ENCODE measurements at places on chromosomes 4 and X.

DNA sequence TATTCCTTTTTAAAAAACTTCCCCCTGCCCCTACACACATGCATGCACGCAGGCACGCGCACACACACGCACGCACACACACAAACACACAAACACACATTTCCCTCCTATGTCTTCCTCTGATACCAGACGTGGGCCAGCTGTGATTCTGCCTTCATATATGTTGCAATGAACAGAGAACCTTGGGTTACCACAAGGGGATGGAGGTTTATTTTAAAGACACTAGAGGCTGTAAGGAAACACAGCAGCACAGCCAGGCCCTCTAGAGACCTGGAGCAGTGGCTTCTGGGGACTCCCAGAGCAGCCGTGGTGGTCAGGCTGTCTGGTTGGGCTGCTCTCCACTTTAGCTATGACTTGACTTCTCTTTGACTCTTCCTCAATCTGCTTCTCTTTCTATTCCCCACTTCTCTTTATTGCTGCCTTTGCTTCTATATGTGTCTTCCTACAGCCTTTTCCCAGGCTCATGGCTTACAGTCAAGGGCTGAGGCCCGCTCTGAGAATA lies 3.2 kb upstream of the TLR10 start:
- H3K4me3 ChIP-seq: peak overlapping the region; percentile 39
- H3K4me1 ChIP-seq: peaks cover 41% of the 10 kb centered on the region

GRCh38 chr4:174154215-174154854 lies 129.1 kb downstream of the FBXO8 start:
- peaks cover 11% of the 10 kb centered on the region for H3K27me3 ChIP-seq
- no peak overlapping the region for H3K27ac ChIP-seq
- no peaks in the 10 kb centered on the region for H3K4me1 ChIP-seq
- DNase-seq: no peak
- H3K4me3 ChIP-seq: no peak overlapping the region

GRCh38 chr4:139223682-139224317 lies 46.8 kb upstream of the ELF2 start:
- H3K4me1 ChIP-seq: peaks cover 7% of the 10 kb centered on the region
- no peak for DNase-seq
- H3K36me3 ChIP-seq: no peaks in the 10 kb centered on the region
- no peak overlapping the region for H3K4me3 ChIP-seq
- no peaks in the 10 kb centered on the region for H3K27me3 ChIP-seq

DNA sequence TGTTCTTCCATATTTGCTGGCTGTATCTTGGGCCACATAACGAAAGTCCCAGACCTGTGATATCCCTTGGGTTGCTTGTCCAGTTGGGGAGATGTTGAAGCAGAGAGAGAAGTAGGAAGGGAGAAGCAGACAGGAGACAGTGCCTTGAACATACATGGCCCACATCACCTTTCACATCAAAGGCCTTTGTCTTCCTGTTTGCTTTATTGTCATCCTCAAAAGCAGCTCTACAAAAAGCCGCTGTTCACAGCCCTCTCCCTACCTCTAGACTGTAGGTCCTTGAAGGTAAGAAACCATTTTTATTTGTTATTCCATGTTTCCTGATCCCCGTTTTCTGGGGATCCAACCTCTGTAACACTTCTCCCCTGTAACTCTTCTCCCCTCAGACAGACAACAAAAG lies 14.9 kb downstream of the USP26 start:
- H3K36me3 ChIP-seq: no peaks in the 10 kb centered on the region
- H3K4me3 ChIP-seq: no peak overlapping the region
- H3K27me3 ChIP-seq: no peaks in the 10 kb centered on the region
- no peaks in the 10 kb centered on the region for H3K4me1 ChIP-seq
- no peak for DNase-seq
- H3K27ac ChIP-seq: no peak overlapping the region

- H3K27me3 ChIP-seq: peaks cover 17% of the 10 kb centered on the region
- H3K4me3 ChIP-seq: no peak overlapping the region
- H3K4me1 ChIP-seq: no peaks in the 10 kb centered on the region
- H3K36me3 ChIP-seq: no peaks in the 10 kb centered on the region
- no peak for DNase-seq
- H3K27ac ChIP-seq: no peak overlapping the region
These were observed 4.5 kb downstream of the DOK7 start for GRCh38 chr4:3467601-3468031.

GRCh38 chrX:65528293-65528692 lies 6.3 kb downstream of the LAS1L start:
- no peak overlapping the region for H3K4me3 ChIP-seq
- H3K4me1 ChIP-seq: peaks cover 16% of the 10 kb centered on the region
- H3K27ac ChIP-seq: no peak overlapping the region
- peaks cover 54% of the 10 kb centered on the region for H3K36me3 ChIP-seq
- no peaks in the 10 kb centered on the region for H3K27me3 ChIP-seq

- no peaks in the 10 kb centered on the region for H3K27me3 ChIP-seq
- no peaks in the 10 kb centered on the region for H3K36me3 ChIP-seq
- peaks cover 16% of the 10 kb centered on the region for H3K4me1 ChIP-seq
- H3K27ac ChIP-seq: no peak overlapping the region
- H3K4me3 ChIP-seq: no peak overlapping the region
- DNase-seq: peak; percentile 12
These were observed 35.0 kb upstream of the MXD4 start for GRCh38 chr4:2296631-2297601.

DNA sequence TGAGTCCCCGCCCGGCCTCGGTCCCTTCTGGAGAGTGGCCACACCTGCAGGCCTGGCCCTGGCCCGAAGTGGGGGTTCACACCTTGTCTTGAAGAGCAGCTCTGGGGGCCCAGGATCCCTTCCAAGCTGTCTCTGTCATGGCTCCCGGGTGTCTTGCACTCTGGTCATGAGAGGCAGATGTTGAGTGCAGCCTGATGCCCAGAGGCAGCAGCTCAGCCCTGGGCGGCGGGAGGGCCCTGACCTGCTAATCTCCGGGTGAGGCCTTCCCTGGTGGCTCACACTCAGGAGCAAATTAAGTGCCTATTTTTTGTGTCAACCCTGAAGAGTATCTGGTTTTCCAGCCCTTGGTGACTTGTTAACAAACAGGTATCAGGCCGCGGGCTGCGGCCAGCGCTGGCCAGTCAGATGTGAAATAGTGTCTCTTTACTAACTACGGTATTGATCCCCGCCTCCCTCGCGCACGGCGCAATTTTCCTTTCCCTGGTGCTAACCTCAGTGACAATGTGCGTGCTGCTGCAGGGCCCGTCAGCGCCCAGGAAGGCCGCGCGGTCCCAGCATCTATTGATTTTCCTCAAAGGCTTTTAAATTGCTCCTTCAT lies 24.2 kb downstream of the NKX1-1 start:
- H3K27ac ChIP-seq: no peak overlapping the region
- no peaks in the 10 kb centered on the region for H3K4me1 ChIP-seq
- no peaks in the 10 kb centered on the region for H3K27me3 ChIP-seq
- DNase-seq: peak; percentile 12

DNA sequence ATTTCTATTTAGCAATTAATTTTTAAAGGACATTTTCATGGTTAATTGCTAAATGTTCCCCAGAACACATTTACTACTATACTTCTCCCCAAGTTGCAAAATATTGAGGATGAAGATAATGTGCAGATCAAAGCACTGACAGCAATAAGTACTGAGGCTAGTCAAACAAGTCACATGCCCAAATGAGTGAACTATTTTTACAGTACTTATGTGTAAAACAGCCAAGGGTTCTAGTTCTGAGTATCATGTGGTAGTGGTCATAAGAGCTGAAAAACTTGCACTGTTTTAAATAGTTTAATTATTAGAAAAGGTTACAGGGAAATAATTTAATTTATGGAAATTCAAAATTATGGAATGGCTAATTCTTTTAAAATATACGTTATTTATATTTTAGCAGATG lies 3.8 kb downstream of the GALNTL6 start:
- no peak overlapping the region for H3K4me3 ChIP-seq
- peaks cover 31% of the 10 kb centered on the region for H3K4me1 ChIP-seq
- H3K27ac ChIP-seq: no peak overlapping the region
- no peak for DNase-seq

DNA sequence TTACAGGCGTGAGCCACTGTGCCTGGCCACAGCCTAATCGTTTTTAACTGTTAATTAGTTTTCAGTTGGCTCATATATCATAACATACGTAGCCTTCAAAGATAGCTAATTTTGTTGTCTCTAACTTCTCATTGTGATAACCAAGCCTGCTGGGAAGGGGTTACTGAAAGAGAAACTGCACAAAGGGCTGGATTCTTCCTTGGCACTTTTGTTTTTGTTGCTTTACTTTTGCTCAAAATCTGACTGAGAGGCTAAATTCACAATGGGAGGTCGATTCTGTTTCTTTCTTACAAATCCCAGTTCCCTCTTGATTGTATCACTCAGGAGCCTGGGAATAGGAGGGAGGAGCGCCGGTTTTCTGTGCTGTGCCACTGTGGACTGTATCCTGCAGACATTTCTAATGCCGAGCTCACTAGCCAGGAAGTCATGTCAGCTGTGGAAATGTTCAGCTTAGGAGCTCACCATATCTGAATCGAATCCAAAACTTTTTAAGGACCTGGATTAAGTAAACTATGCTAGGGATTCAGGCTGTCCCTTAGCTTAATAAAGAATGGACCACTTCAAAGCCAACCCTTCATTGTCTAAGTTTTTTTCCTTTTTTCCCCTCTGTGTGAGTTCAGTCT lies 120.5 kb upstream of the FAT1 start:
- no peaks in the 10 kb centered on the region for H3K4me1 ChIP-seq
- H3K27me3 ChIP-seq: no peaks in the 10 kb centered on the region
- H3K4me3 ChIP-seq: no peak overlapping the region
- DNase-seq: no peak
- H3K36me3 ChIP-seq: no peaks in the 10 kb centered on the region

DNA sequence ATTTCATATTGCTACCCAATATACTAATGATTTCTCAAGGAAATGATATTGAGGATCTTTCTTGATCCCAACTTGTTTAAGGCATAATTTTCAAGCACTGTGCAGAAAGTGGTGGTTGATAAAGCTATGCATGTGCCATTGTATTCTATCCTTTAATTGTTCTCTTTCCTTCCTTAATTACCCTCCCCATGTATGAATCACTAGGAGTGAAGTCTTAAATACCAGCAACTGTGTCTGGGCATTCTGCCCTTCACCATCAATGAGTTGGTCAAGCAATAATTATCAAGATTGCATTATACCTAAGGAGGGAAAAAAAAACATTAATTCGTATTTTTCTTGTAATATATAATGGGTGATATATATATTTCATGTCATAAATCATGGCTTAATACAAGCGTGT lies 111.8 kb upstream of the FRMPD4 start:
- H3K4me3 ChIP-seq: no peak overlapping the region
- H3K4me1 ChIP-seq: no peaks in the 10 kb centered on the region
- no peak overlapping the region for H3K27ac ChIP-seq

- H3K4me3 ChIP-seq: no peak overlapping the region
- H3K27me3 ChIP-seq: peaks cover 7% of the 10 kb centered on the region
- no peaks in the 10 kb centered on the region for H3K36me3 ChIP-seq
These were observed 100.9 kb downstream of the LNX1 start for GRCh38 chr4:53490161-53490956.

DNA sequence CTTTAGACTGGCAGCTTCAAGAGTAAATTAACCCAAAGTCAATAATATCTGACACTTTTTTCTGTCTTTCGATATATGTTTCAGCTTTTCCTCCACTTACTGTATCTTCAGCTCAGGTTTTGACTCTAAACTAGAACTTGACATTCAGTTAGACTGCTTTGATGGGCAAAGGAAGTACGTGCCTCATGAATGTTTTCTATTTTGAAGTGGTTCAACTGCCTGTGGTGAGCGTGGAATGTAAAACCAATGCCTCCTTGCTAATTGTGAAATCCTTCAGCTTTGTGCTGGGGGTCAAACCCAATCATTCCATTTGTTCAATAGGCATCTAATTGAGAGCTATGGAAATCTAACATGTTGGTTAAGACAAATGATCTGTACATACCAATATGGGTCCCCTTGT lies 857.0 kb upstream of the HTR2C start:
- no peak overlapping the region for H3K4me3 ChIP-seq
- H3K4me1 ChIP-seq: peaks cover 14% of the 10 kb centered on the region
- no peak overlapping the region for H3K27ac ChIP-seq
- H3K27me3 ChIP-seq: no peaks in the 10 kb centered on the region
- H3K36me3 ChIP-seq: no peaks in the 10 kb centered on the region

- H3K36me3 ChIP-seq: no peaks in the 10 kb centered on the region
- peaks cover 6% of the 10 kb centered on the region for H3K27me3 ChIP-seq
- H3K4me1 ChIP-seq: no peaks in the 10 kb centered on the region
- no peak for DNase-seq
- H3K4me3 ChIP-seq: no peak overlapping the region
These were observed 28.3 kb downstream of the LANCL3 start for GRCh38 chrX:37599729-37600128.

DNA sequence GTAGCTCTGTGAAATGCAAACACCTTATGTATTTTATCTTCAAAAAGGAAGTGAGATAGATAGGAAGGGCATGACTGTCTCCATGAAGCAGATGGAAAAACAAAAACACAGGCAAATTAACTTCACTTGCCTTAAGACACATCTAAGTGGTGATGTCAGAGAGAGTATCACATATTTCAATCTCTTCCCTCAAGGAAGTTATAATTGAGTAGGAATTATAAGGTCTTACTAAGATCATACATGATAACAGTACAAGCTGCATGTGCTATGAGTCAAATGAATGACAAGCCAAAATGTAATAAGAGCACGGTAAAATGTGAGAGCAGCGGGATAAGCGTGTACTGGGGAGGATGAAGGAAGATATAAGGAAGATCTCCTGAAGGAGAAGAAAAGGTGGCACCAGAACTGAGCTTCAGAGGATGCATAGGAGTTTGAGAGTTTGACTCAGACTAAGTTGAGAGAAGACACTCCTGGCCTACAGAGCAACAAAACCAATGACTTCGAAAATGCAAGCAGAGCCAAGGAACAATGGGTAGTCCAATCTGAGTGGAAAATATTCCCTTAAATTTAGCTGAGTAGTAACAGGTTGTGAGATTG lies 43.3 kb upstream of the GALNT7 start:
- no peaks in the 10 kb centered on the region for H3K36me3 ChIP-seq
- DNase-seq: no peak
- no peak overlapping the region for H3K4me3 ChIP-seq
- no peaks in the 10 kb centered on the region for H3K27me3 ChIP-seq
- peaks cover 5% of the 10 kb centered on the region for H3K4me1 ChIP-seq

DNA sequence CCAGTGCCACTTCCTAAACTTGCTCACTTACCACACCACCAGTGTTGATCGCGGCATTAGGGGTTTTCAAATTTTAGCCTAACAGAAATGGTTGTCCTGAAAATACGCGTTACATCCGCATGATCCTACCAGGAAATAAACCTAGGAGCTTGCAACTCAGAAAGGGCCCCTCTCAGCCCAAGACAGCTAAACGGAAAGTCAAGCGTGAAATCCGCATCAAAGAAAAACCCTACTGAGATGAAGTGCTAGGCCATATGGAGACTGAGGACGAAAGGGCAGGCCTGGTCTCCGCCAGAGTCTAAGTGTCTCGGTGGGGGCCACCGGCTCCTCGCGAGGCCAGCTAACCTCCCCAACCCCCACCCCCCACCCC lies 626 bp downstream of the YTHDC1 start:
- H3K4me1 ChIP-seq: peaks cover 44% of the 10 kb centered on the region
- peak overlapping the region; percentile 99 for H3K4me3 ChIP-seq
- peaks cover 3% of the 10 kb centered on the region for H3K27me3 ChIP-seq
- H3K27ac ChIP-seq: peak overlapping the region; percentile 99
- peak; percentile 19 for DNase-seq
- H3K36me3 ChIP-seq: peaks cover 26% of the 10 kb centered on the region

Data from activated B cell treated with CpG ODN at 0.5 μM for 24 hours (primary cell).